ENCODE measurements at places on chromosomes 11 and 22.

DNA sequence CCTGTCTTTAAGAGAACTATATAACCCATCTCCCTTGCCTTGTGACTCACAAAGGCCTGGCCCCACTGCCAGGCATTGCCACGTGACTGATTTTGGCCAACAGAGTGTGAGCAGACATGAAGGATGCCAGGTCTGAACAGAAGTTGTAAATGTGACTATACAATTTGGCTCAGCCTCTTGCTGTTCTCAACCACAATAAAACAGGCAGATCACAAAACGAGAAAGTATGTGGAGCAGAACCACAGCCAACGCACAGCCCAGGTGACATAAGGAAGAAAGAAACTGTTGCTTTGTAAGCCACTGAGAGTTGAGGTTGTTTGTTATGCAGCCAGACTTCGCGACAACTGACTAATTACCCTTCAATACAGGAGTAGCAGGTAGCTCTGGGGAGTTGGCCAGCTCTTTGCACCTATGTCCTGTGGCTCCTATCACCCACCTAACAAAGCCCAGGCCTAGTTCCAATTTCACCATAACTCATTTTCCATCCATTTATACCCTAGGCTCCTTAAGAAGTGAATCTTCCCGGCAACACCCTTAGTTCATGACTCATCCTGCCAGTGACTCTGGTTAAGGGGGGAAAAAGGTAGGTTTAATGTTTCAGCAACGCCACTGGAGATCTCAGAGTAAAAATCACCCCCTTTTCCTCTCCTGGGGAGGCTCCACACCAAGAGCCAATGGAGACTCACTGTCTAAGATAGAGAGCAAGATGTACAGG is 53.7 kb downstream of the GALNT18 start:
- DNase-seq: no peak

GRCh38 chr11:119756169-119756865 is 27.3 kb upstream of the NECTIN1 start:
- no peak for DNase-seq

- DNase-seq: no peak
Measured at GRCh38 chr11:44615913-44616791, 50.7 kb downstream of the CD82 start.

- no peak for DNase-seq
Measured at GRCh38 chr22:38153821-38154562, 27.6 kb downstream of the PLA2G6 start.

GRCh38 chr11:93849751-93850593 is 446 bp downstream of the VSTM5 start:
- no peak for DNase-seq

GRCh38 chr22:45644714-45645113 is 26.9 kb upstream of the ATXN10 start:
- no peak for DNase-seq
